ENCODE measurements at places on chromosomes 12 and 14.

GRCh38 chr12:19223695-19224094 lies 94.2 kb downstream of the PLEKHA5 start:
- no peak for DNase-seq

GRCh38 chr12:64796205-64796845 lies 28.1 kb upstream of the TBC1D30 start:
- DNase-seq: no peak

GRCh38 chr14:24064856-24065255 lies 6.5 kb upstream of the CPNE6 start:
- DNase-seq: no peak

DNA sequence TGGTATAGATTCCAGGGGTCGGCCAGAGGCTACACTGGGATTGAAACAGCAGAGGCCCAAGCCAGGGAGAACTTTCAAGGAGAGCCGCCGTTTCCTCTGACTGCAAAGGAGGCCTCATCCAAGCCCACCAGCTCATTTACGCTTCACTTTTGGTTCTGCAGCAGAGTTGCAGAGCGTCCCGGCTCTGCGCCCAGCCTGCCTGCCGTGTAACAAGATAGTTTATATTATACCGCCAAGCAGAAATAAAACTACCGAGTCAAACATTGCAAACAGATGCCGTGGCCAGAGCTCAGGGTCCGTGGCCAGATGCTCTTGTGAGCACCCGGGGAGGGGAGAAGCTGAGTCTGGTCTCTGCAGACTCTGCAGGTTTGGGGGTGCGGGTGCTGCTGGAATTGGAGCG lies 60.7 kb upstream of the TBX3 start:
- no peak for DNase-seq

- DNase-seq: no peak
Measured at GRCh38 chr12:1093166-1093751, 102.2 kb downstream of the ERC1 start.

GRCh38 chr12:47407463-47408129 lies 298.2 kb downstream of the RPAP3 start:
- no peak for DNase-seq

DNA sequence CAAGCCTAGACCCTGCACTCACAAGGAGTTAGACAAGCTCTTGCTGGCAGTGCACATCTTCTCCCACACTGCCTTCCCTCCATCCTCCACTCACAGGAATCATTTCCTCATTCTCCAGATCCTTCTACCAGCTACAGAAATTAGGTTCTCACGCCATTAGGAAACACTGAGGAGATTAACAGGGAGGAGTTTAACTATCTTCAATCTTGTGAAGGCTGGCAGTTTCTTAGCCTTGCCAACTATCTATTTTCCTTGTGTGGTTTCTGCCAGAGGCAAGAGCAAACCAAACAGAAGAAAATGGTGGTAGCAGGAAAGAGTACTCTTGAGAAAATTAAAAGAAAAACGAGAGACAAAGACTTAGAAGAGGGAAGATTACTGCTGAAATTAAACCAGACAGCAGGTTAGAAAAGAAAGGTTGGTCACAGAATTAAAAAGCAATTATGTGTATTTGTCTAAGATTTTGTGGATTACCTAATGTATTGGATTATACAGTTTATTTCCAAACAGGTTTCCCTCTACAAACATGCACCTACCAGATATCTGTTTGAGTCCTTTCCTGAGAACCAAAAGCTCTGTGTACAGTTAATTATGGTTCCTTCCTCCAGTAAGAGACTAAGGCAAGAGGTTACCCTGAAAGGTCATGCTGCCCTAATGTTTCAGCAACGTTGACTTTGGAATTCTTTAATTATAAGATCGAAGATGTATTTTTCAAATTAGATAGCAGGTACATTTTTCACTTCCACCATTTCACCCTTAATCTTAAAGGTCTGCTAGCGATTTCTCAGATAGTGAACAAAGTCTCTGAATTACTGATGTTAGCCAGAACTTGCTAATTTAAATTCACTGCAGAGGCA lies 5.0 kb downstream of the RERG start:
- no peak for DNase-seq

- DNase-seq: no peak
Measured at GRCh38 chr12:66154776-66155175, 15.0 kb downstream of the TMBIM4 start.

DNA sequence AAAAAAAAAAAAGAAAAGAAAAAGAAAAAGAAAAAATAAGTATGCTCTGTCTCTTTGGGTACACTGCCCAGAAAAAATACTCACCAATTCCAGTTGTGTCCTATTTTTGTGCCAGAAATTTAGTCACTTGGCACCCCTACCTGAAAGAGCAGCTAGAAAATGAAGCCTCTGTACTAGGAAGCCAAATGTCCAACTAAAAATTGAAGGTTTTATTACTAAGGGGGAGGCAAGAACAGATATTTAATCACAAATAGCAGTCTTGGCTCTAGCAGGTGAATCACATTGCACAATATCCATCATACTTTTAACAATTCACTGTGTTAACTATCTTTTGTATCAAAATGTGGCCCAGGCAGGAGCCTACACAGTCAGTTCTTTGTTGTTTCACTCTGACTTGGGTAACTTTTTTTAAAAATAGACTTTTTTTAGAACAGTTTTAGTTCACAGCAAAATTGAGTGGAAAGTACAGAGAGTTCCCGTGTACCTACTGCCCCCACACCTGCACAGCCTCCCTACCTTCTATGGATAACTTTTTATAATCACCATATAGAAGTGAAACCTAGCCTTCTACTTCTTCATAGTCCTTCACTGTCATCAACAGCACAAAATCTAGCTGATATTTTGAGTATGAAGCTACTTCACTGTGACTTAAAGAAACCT lies 87.1 kb upstream of the ATF7IP start:
- DNase-seq: no peak

Measured in posterior cingulate gyrus (tissue), 11 donors.